ENCODE measurements at places on chromosomes 11 and 22. TPM values are rescaled to one million over a fixed set of nuclear protein-coding genes. Genes with fewer than 3 reads are reported as not detected.

GRCh38 chr11:123429913-123430720 is at the start of gene GRAMD1B:
GRAMD1B (plus strand) TSS chr11:123430269; CDS start chr11:123430793, 524 bp downstream.
- DNase-seq: peak; percentile 76

DNA sequence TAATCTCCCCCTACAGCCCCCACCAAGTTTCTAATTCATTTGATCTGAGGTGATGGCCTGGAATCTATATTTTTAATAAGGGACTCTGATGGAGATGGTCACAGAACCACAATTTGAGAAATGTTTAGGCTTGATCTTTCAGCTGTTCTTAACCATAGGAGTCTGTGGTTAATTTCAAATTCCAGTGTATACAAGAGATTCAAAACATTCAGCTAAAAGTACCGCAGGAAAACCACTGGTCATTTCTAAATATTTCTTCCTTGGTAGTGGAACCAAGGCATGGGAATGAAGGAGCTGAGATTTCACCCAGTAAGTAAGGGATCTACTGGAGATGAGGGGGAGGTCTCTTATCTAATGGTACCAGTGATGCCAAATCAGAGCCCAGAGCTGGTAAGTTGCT is 18.3 kb upstream of the GALNT18 start:
- DNase-seq: no peak

DNA sequence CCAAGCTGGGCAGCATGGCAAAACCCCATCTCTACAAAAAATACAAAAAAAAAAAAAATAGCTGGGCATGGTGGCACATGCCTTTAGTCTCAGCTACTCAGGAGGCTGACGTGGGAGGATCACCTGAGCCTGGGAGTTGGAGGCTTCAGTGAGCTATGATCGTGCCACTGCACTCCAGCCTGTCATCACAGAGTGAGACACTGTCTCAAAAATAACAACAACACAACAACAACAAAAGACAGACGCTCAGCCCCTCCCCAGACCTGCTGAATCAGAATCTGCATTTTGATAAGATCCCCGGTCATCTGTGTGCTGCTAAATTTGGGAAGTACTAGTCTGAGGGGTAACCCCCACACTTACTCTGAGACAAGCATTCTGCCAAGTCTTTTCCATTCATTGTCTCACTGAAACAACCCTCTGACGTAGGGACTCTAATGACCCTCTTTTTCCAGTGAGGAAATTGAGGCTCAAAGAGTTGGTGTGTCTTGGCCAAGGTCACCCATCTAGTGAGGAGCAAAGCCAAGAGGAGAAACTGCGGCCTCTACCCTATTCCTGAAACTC is 7.5 kb downstream of the NEFH start:
- no peak for DNase-seq

DNA sequence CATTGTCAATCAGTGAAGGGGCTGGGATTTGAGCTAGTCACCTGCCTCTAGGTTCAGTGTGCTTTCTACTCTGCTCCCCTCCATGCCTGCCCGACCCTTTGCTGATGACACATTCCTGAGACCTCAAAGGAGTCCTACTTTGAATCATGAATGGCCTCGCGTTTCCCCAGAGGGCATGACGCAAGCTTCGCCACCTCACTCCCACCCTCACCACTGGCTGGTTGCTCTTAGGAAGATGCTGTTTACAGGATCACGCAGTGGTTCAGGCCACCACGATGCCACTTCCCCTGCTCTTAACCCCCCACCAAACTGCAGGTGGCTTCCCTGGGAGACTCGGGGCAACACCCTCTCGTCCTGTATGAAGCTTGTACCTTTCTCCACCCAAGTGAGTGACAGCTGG is 62.9 kb upstream of the B3GAT1 start:
- no peak for DNase-seq

DNA sequence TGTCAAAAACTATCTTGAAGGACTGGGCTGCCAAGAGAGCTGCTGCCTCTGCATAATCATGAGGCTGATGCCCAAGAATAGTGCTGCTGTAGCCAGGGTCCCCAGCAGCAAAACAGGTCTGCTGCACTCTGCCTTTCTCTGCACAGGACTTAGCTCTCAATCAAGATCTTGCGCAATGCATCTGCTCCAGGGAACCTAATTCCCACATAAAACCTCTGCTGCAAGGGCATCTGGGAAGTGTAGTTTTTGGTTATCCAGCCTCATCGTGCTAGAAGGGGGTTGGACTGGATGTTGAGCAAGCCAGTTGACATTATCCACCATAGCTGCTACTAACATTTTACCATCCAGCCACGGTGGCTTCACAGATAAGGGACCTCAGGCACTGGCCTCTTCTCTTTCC is 192.7 kb downstream of the C11orf91 start:
- no peak for DNase-seq

GRCh38 chr22:28207281-28208030 is 288.4 kb upstream of the PITPNB start:
- no peak for DNase-seq

Gene OR9Q1
- polyA plus RNA-seq: not detected

Gene CNGA4
- polyA plus RNA-seq: 0.27 TPM

Gene GNAZ
- polyA plus RNA-seq: 5.1 TPM

Gene SYT13
- polyA plus RNA-seq: 11.5 TPM
